ENCODE measurements at places on chromosomes 3 and 15. TPM values are rescaled to one million over a fixed set of nuclear protein-coding genes. Genes with fewer than 3 reads are reported as not detected.

GRCh38 chr15:101031213-101031612 lies 112.1 kb downstream of the LRRK1 start:
- H3K4me1 ChIP-seq, result no peaks in the 10 kb centered on the region
- H3K27me3 ChIP-seq, result no peaks in the 10 kb centered on the region
- no peak overlapping the region for H3K27ac ChIP-seq
- peak; percentile 32 for DNase-seq
- peaks cover 3% of the 10 kb centered on the region for H3K36me3 ChIP-seq
- H3K4me3 ChIP-seq, result no peak overlapping the region

The ZIC1 gene
- total RNA-seq, result not detected

The CPLX3 gene
- not detected for total RNA-seq

The RFT1 gene
- total RNA-seq, result 23.5 TPM

The PCNP gene
- total RNA-seq, result 87.5 TPM

DNA sequence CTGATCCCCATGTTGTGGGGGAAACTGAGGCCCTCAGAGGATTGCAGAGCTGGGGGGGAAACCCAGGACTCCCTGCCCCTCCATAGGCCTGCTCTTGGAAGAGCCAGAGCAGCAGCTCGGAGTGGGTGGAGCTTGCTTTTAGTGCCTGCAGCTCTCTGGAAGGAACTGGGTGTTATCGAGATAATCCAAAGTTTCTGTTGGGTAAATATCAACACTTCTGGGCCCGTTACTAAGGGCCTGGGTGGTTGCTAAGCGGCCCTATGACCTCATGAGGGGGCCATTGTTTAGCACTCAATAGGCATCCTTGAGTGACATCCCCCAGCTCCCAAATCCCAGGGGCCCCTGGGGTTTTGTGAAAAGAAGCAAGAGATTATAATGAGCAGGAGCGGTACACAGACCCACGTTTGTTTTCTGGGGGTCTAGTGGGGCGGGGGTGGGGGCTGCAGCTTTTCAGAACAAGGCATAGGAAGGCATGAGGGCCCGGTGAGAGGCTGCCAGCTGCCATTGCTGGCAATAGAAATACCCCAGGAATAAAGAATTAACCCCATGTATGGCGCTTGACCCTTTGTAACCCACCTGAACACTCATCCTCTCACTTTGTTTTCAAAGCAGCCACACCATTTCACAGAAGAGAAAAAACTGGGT lies 48.3 kb upstream of the ATP2B2 start:
- H3K36me3 ChIP-seq, result no peaks in the 10 kb centered on the region
- no peaks in the 10 kb centered on the region for H3K4me1 ChIP-seq
- H3K27me3 ChIP-seq, result peaks cover 7% of the 10 kb centered on the region
- no peak overlapping the region for H3K4me3 ChIP-seq

GRCh38 chr15:101091080-101092017 lies 160.5 kb downstream of the CHSY1 start:
- peak; percentile 77 for DNase-seq
- H3K4me1 ChIP-seq, result peaks cover 15% of the 10 kb centered on the region
- H3K4me3 ChIP-seq, result no peak overlapping the region
- no peaks in the 10 kb centered on the region for H3K36me3 ChIP-seq

DNA sequence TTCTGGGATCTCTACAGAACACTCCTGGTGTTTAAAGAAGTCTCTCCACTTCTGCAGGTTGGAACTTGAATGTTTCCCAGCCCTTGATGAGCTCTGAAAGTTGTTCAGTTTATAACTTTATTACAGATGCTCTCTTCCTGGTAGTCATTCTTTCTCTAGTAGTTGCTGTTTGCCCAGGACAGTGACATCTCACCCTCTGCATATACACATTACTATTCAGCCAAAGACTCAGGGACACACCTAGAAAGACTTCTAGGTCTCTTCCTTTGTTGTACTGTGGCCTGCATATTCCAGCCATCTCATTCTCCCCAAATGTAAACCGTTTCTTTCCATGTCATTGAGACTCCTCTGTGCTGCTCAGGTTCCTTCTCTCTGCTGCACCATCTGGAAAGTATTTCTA lies 76.7 kb downstream of the MITF start:
- no peak for DNase-seq
- no peak overlapping the region for H3K27ac ChIP-seq
- H3K4me1 ChIP-seq, result peaks cover 8% of the 10 kb centered on the region
- H3K36me3 ChIP-seq, result no peaks in the 10 kb centered on the region
- no peaks in the 10 kb centered on the region for H3K27me3 ChIP-seq

The RAB6B gene
- total RNA-seq, result 0.28 TPM

GRCh38 chr15:57890351-57890750 lies 175.2 kb downstream of the ALDH1A2 start:
- no peak overlapping the region for H3K4me3 ChIP-seq
- H3K27me3 ChIP-seq, result no peaks in the 10 kb centered on the region
- no peak overlapping the region for H3K27ac ChIP-seq
- no peaks in the 10 kb centered on the region for H3K36me3 ChIP-seq
- peak; percentile 35 for DNase-seq

- H3K27me3 ChIP-seq, result no peaks in the 10 kb centered on the region
- no peaks in the 10 kb centered on the region for H3K36me3 ChIP-seq
- DNase-seq, result no peak
- H3K4me3 ChIP-seq, result no peak overlapping the region
Measured at GRCh38 chr3:134824791-134825190, 29.7 kb downstream of the EPHB1 start.

GRCh38 chr3:29314727-29315088 lies 33.8 kb downstream of the RBMS3 start:
- H3K36me3 ChIP-seq, result no peaks in the 10 kb centered on the region
- H3K4me1 ChIP-seq, result peaks cover 9% of the 10 kb centered on the region
- no peak overlapping the region for H3K27ac ChIP-seq

The RAD51 gene
- total RNA-seq, result 8.4 TPM

- no peak overlapping the region for H3K4me3 ChIP-seq
- H3K4me1 ChIP-seq, result no peaks in the 10 kb centered on the region
- H3K27ac ChIP-seq, result no peak overlapping the region
- no peaks in the 10 kb centered on the region for H3K36me3 ChIP-seq
Measured at GRCh38 chr3:3281024-3281423, 101.5 kb upstream of the CRBN start.

The ZNF620 gene
- total RNA-seq, result 0.72 TPM

DNA sequence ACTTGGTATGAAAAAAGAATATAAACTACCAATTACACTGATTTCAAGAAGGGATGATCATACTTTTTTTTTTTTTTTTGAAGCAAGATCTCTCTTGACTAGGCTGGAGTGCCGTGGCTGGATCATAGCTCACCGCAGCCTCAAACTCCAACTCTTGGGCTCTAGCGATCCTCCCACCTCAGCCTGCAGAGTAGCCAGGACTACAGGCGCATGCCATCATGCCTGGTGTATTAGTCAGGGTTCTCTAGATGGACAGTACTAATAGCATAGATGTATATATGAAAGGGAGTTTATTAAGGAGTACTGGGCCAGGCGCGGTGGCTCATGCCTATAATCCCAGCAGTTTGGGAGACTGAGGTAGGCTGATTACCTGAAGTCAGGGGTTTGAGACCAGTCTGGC lies 11.5 kb upstream of the SEC11A start:
- peaks cover 2% of the 10 kb centered on the region for H3K4me1 ChIP-seq
- no peak overlapping the region for H3K4me3 ChIP-seq
- DNase-seq, result peak; percentile 51
- H3K27me3 ChIP-seq, result no peaks in the 10 kb centered on the region
- no peak overlapping the region for H3K27ac ChIP-seq

The KIF7 gene
- total RNA-seq, result 5.0 TPM

DNA sequence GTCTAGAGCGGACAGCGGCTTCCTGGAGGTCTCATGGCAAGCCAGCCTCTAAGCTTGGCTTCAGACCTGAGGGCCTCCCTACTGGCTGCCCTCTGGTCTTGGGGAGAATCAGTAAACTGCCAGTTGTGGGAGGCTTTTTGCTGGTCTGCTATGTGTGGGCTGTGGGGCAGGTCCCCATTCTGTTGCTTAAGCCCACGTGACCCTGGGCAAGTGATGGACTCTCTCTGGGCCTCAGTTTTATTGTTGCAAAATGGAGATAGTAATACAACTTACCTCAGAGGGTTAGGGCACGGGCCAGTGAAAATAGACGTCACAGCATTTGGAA lies 61.7 kb downstream of the SLC6A6 start:
- peaks cover 11% of the 10 kb centered on the region for H3K4me1 ChIP-seq

DNA sequence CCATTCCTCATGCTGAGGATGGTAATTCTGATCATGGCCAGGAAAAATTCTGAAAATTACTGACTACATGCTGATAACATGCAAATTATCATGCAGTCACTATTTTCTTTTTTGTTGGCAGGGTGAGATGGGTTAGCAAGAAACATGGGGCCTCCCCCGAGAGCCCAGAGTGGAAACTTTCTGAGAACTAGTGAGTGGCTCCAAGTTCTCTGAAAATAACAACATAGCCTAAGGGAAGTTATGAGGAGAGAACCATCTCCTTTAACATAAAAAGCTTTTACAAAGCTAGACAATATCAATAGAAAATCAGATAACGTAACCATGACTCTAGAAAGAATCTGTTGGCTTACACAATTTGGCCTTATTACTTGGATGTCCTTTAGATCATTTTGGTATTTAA lies 254.2 kb downstream of the PLOD2 start:
- no peak overlapping the region for H3K4me3 ChIP-seq
- DNase-seq, result no peak
- H3K27ac ChIP-seq, result no peak overlapping the region
- no peaks in the 10 kb centered on the region for H3K36me3 ChIP-seq

The STRA6 gene
- total RNA-seq, result not detected

DNA sequence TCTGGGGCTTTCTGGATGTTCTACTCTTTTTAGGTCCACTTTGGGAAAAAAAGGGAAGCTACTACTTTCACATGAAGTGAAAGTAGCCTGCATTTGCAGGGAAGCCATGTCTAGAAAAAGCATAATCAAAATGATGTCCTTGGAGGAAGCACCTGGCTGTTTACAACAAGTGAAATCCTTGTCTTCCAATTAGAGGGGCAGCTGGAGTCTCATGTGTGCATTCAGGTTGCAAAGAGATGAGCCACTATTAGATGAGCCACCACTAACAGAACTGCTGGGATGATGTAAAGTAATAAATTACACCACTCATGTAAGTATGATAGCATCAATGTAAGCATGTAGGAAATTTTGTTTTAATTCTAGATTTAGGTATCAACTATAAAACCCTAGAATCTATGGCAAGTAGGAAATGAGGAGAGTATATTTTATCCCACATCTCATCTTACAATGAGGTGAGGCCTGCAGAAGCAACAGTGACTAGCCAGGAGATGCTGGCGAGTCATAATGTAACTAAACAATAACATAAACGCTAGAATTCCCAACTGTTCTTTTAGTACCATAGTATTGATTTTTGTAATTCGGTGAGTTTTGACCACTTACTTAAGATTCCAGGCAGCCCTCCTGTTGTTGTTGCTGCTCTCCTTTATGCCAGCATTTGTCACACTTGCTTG lies 75.9 kb downstream of the TMEM108 start:
- no peaks in the 10 kb centered on the region for H3K36me3 ChIP-seq
- H3K27me3 ChIP-seq, result no peaks in the 10 kb centered on the region
- no peak overlapping the region for H3K27ac ChIP-seq
- H3K4me1 ChIP-seq, result no peaks in the 10 kb centered on the region

The CD47 gene
- total RNA-seq, result 110 TPM

DNA sequence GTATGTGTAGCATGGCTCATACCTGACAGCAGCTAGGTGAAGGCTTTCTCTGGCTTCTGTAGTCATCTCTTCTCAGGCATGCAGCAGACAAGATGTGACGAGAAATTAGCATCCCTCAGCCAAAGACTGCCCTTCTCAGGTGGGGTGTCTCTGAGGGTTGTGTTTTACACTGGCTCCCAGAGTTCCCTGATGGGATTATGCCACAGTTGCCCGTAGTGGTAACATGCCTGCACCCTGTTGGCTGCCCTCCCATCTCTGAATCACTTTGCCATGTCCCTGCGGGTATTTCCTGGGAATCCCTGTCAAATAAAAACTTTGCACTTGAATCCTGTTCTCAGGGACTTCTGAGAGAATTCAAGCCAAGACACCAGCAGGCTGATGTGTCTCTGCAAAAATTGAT lies 70.5 kb downstream of the LRTM1 start:
- DNase-seq, result no peak
- H3K27me3 ChIP-seq, result no peaks in the 10 kb centered on the region
- no peaks in the 10 kb centered on the region for H3K36me3 ChIP-seq
- no peak overlapping the region for H3K4me3 ChIP-seq
- peaks cover 11% of the 10 kb centered on the region for H3K4me1 ChIP-seq
- H3K27ac ChIP-seq, result no peak overlapping the region

DNA sequence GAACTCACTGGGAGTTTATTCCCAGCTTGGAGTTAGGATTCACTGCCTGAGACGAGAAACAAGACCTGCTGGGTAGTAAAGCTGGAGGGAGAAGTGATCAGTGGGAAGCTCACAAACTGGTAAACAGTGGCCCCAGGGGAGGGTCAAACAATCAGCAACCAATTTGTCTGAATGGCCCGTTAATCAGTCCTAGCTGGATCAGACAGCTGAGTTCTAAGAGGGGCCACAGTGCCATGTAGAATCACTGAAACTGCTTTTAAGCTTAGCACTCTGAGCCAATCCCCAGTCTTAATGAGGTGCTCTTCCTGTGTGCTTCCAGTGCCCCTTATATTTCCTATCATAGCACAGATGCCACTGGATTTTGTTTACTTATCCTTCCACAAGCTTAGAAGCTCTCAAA lies 591.7 kb downstream of the RSL24D1 start:
- no peaks in the 10 kb centered on the region for H3K27me3 ChIP-seq
- DNase-seq, result no peak
- no peak overlapping the region for H3K4me3 ChIP-seq
- no peak overlapping the region for H3K27ac ChIP-seq

- H3K4me3 ChIP-seq, result no peak overlapping the region
- H3K27ac ChIP-seq, result no peak overlapping the region
- peaks cover 2% of the 10 kb centered on the region for H3K27me3 ChIP-seq
- H3K36me3 ChIP-seq, result no peaks in the 10 kb centered on the region
- no peak for DNase-seq
Measured at GRCh38 chr3:111733154-111733553, 125.9 kb upstream of the PHLDB2 start.

- H3K27ac ChIP-seq, result no peak overlapping the region
- H3K4me1 ChIP-seq, result no peaks in the 10 kb centered on the region
Measured at GRCh38 chr3:85003479-85003878, 44.7 kb downstream of the CADM2 start.

The ZNF860 gene
- total RNA-seq, result 0.56 TPM
